GM04504 (cell line): ENCODE measurements at places on chromosomes 2 and 18.
A peak's percentile ranks its signal among the peaks of the same experiment; 100 is the strongest.

DNA sequence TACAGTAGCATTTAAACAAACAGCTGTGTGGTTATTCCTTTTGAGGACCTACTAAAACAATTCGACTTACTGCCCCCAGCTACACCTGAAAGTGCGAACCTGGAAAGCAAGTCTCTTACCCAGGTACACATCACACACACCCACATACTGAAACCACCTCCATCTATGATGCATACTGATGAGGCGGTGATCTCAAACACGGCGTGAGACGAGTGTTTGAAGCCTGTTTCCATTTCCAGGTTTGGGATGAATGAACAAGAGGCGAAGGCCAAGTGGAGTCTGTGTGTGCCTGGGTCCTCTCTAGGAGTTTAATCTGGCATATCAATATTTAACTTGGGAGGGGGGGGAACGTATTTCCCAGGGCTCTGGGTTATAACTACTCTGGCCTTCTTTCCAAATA is 1.6 kb downstream of the TMEM185B start:
- DNase-seq, result no peak

DNA sequence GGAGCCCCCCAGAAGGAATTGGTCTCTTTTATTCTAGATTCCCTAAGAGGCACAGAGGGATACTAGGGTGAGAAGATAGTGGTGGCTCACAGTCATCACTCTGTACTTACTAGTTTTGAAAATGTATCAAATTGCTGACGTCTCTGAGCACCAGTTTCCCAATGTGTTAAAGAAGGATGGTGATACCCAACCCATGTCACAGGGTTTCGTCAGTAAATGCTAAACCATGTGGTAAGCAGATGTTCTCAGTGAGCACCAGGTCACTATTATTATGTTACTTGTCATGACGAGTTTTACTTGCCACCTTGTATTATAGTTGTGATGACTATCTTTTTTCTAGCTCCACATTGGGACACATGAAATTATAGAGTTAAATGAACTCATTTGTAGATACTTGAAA is 54.7 kb downstream of the NEDD4L start:
- peak; percentile 3 for DNase-seq

DNA sequence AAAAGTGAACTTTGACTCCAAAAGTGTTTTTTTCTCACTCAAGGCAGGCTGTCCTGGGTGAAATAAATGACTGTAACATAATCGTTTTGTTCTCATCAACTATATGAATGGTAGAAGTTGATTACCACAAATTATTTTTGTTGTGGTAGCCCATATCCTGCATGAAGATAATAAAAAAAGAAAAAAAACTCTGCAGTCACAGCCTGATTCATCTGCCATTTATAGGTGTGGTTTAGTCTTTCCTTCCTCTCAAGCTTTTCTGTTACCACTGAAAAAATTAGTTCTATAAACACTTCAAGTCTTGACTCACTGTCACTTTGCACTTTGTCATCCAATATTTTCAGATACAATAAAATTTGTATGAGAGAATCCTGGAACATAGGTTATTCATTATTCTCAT is 522.0 kb downstream of the PLCL1 start:
- no peak for DNase-seq

- DNase-seq, result no peak
Observed at GRCh38 chr18:79756826-79757225, 40.9 kb upstream of the KCNG2 start.

DNA sequence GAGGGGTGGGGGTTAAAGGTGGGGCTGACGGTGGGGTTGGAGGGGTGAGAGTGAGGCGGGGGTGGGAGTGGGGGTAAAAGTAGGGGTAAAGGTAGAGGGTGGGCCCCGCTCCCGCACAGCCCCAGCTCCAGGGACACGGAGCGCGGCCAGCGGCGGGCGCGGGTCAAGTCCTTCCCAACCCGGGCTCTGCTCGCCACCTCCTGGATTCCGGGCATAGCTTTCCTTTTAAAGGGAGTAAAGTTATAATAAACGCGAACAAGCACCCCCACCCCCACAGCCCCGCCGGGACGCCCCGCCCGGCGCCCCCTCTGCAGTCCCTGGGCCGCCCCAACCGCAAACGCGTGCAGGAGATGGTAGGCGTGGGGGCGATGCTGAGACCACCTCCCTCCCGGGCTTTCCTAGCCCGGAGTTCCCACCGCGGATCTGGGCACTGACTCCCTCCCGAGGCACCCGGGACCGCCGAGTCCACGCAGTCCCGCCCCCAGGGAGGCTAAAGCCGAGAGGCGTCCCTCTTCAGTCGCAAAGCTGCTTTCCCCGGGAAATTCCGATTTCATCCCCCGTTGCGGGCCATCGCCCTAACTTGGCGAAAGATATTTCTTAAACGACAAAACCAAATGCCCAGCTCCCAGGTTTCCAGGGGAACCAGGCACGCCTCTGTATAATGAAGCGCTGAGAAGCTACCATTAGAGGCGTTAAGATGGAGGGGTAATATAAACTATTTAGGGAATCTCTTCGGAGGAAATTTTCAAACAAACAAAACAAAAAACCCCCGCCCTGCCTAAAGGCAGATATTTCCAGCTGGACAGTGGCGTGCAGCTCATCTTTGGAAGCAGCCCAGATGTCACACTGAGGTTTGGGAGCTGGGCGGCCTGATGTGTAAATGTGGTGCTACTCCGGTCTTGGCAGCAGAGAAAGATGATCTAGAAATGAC is at the start of gene LIMS2:
LIMS2 (minus strand) TSS at position 200 of the 931 bp plus-strand sequence. CDS start 506 bp downstream, outside the sequence.
- DNase-seq, result peak; percentile 42

- DNase-seq, result no peak
Observed at GRCh38 chr2:187716301-187716700, 162.1 kb upstream of the TFPI start.

- DNase-seq, result peak; percentile 69
Observed at GRCh38 chr18:46152436-46152807, 48.2 kb downstream of the HAUS1 start.

- DNase-seq, result no peak
Observed at GRCh38 chr2:223837287-223838061, at the start of gene AP1S3. Gene AP1S3, minus strand, starts transcription at chr2:223837582. Its CDS starts 132 bp downstream, at chr2:223837450.

- DNase-seq, result no peak
Observed at GRCh38 chr2:228599297-228599696, 417.8 kb upstream of the SPHKAP start.

GRCh38 chr2:20217041-20217970 is 7.6 kb downstream of the SDC1 start:
- no peak for DNase-seq

GRCh38 chr18:21632393-21632792 is 20.3 kb downstream of the SNRPD1 start:
- no peak for DNase-seq

GRCh38 chr18:63309422-63309821 is 10.1 kb downstream of the BCL2 start:
- DNase-seq, result no peak

GRCh38 chr2:108355906-108356734 is 21.6 kb upstream of the SULT1C4 start:
- DNase-seq, result no peak
